T-helper 1 cell (primary cell): ENCODE measurements at places on chromosomes 11 and 22.

DNA sequence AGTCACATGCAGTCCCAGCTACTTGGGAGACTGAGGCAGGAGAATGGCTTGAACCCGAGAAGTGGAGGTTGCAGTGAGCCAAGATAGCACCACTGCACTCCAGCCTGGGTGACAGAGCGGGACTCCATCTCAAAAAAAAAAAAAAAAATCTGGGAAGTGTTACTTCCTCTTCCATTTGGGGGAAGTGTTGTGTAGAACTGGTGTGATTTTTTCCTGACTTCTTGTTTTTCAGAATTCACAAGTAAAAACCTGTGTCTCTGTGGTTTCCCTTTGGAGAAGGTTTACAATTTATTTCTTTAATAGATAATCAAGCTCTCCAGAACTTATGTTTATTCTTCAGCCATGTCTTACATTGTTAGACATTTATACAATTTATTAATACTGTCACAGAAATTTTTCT is 396.1 kb downstream of the BRD1 start:
- DNase-seq = no peak

DNA sequence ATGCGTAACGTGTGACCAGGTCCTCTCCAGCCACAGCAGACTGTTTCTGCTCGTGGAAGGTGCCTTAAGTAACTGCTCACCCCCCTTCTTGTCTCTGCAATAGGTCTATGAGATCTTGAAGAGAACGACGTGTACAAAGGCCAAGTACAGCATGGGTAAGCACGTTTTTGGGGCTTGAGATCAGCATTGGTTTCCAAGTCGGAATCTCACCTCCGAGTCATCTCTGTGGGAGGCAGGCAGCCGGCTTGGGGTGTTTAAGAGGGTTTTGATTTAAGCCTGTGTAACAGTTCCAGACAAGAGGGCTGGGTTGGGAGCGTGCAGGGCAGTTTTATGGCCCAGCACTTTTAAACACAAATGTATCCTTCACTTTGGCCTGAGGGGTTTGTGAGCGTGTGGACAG is 30.1 kb downstream of the ANO1 start:
- no peak for DNase-seq

DNA sequence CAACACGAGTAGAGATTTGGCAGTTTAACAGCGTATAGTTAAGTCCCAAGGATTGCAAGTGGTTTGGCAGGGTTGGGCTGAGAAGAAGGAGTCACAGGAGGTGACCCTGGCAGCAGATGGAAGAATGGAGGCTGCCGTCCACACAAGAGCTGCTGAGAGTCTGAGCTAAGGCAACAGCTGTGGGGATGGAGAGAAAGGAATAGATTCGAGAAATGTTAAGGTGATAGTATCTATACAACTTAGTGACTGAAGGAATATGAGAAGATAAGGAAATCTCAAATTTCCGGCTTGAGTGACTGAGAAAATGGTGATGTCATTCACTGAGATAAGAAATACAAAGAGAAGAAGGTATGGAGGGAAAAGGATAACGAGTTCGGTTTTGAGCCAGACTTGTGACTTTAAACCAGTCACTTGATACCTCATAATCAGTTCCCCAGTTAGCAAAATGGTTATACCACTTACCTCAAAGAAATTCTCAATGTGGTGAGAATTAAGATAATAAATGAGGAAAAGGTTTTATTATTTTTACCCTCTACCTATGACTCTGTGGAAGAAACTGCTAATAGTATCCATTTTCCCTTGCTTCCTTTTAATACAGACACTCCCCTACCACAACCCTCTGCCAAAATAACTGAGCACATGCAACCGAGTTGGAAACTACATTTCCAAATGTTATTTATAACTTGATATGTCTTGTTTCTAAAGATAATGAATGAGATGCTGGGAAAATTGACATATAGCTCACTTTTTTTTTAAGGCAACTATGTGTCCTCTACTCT is 30.7 kb downstream of the FAM168A start:
- DNase-seq = no peak

GRCh38 chr22:27825174-27825573 is 23.6 kb upstream of the MN1 start:
- DNase-seq = peak; percentile 20

DNA sequence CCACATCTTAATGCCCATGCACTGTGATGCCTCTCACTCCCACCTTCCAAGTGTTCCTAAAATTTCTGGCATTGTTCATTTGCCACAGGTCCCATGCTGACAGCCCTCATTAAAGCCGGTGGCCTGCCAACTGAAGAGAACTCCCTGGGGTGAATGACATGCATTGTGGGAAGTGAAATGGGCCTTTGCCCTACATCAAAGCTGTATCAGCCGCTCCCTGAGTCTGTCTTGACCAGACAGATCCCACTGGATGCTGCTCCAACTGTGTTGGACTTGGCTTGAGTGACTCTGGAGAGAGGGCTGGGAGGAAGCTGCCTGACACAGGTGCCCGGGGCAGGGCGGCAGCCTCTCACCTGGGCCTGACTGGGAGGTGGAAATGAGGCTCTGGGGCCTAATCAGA is 8.8 kb upstream of the SEC14L4 start:
- DNase-seq = no peak

DNA sequence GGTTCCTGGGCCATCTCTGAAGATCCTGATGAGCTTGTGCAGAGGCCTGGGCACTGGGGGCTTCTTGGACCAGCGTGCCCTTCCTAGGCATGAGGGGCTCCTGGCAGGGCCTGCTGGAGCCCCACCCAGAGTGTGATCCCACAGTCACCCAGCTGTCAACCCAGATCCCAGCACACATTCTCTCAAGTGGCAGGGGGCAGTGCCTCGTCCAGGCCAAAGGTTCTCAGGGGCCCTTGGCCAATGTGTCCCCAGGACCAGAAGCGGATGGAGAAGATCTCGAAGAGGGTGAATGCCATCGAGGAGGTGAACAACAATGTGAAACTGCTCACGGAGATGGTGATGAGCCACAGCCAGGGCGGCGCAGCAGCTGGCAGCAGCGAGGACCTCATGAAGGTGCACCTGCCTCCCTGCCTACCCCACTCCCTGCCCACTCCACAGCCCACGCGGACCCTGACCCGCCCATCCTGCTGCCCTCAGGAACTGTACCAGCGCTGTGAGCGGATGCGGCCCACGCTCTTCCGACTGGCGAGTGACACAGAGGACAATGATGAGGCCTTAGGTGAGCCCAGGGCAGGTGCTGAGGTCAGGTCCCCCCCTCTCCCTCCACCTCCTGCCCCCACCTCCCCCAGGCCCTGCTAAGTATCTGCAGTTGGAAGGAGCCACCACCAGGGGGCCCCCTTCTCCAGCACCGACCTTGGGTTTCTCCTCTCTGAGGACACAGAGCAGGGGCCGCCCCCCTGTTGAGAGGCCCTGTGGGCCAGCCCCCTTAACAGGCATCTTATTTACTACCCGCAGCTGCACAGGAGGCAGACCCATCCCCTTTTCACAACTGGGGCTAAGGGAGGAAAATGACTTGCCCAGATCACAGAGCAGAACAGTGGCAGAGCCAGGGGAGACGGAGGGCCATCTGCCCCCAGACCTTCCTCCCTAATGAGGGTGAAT is 14.7 kb downstream of the GGA1 start:
- DNase-seq = peak; percentile 71

DNA sequence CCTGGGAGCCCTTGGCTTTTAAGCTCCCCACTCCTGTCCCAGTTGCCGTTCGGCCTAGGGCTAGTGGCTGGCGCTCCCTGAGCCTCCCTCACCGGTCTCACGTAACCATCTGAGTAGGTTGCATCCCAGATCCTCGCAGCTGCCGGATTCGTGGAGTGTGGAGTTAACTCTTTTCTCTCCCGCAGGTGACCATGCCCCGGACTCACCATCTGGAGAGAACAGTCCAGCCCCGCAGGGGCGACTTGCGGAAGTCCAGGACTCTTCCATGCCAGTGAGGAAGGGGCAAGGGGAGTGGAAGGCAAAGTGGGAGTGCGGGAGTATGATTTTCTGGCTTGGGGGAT is 902 bp downstream of the MUS81 start:
- DNase-seq = no peak

- no peak for DNase-seq
Measured at GRCh38 chr11:119895981-119896380, 167.0 kb upstream of the NECTIN1 start.

DNA sequence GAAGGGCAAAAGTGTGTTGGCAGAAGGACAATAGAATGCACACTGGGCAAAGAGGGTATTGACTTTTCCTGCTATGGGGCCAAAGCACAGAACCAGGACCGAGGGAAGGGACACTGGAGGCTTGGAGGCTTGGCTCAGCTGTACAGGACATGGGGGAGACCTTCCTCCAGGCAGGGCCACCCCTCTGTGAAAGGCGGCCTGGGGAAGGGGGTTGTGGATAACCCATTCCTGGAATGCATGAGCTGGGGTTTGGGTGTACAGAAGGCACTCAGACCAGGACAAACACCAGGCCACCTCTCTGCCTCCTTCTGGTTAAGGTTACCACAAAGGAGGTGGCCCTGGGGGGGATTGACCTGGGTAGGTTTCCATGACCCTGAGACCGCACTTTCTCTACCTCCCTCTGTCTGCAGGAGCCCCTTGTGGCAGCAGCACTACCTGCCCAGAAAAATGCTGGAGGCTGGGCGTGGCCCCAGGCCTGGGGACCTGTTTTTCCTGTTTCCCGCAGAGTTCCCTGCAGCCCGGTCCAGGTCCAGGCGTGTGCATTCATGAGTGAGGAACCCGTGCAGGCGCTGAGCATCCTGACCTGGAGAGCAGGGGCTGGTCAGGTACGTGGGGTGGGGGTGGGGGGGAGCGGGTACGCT is 9.6 kb downstream of the P2RY2 start:
- DNase-seq = no peak

- no peak for DNase-seq
Measured at GRCh38 chr11:35216962-35217678, 78.1 kb downstream of the CD44 start.

GRCh38 chr22:20258021-20258299 is 10.2 kb downstream of the RTN4R start:
- no peak for DNase-seq

DNA sequence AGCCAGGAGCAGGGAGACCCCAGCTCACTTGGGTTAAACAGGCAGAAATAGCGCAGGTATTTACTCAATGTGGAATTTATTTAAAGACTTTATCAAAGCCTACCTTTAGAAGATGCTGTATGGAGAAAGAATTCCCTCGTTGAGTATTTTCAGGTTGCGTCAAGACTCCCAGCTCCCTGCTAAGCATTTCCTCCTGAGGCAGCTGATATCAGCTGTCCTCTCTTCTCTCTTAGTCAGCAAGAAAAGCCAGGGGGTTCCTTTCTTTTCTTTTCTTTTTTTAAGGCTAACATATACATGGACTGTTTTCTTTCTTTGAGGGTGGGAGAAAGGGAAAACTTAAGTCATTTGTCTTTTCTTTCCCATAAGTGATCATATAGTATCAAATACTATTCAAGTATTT is 125.8 kb upstream of the POU2AF2 start:
- no peak for DNase-seq
